ENCODE measurements at places on chromosomes 12 and 14.

DNA sequence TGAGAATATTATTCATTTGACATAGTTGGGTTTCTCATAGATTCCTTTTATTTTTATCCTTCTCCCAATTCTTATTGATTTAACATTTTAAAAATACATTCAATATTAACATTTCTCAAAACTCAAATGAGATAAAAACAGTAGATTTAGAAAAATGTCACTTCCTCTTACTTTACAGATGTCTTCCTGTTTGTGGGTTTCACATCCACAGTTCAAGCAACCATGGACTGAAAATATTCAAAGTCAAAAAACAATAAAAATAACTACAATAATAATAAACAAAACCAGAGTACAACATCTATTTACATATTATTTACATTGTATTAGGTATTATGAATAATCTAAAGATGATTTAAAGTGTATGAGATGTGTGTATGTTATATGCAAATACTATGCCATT lies 111.3 kb upstream of the SLC16A7 start:
- no peak for DNase-seq

GRCh38 chr12:47736877-47737676 lies 11.8 kb upstream of the ENDOU start:
- DNase-seq: no peak

DNA sequence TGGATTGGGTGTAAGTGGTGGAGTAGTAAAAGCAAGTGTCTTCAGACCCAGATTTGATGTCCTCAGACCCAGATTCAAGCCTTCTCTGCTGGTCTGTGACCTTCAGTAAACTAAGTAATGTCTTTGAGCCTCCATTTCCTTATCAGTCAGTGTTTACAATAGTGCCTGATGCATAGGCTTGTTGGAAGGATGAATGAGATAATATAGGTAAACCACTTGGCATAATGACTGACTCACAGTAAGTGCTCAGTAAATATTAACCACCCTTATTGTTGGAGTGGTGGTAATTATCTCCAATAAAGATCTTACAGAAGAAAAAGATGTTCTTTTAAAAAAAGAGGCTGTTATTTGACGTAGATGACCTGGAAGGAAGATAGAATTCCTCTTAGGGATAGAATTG lies 86.2 kb downstream of the IGF1 start:
- no peak for DNase-seq

DNA sequence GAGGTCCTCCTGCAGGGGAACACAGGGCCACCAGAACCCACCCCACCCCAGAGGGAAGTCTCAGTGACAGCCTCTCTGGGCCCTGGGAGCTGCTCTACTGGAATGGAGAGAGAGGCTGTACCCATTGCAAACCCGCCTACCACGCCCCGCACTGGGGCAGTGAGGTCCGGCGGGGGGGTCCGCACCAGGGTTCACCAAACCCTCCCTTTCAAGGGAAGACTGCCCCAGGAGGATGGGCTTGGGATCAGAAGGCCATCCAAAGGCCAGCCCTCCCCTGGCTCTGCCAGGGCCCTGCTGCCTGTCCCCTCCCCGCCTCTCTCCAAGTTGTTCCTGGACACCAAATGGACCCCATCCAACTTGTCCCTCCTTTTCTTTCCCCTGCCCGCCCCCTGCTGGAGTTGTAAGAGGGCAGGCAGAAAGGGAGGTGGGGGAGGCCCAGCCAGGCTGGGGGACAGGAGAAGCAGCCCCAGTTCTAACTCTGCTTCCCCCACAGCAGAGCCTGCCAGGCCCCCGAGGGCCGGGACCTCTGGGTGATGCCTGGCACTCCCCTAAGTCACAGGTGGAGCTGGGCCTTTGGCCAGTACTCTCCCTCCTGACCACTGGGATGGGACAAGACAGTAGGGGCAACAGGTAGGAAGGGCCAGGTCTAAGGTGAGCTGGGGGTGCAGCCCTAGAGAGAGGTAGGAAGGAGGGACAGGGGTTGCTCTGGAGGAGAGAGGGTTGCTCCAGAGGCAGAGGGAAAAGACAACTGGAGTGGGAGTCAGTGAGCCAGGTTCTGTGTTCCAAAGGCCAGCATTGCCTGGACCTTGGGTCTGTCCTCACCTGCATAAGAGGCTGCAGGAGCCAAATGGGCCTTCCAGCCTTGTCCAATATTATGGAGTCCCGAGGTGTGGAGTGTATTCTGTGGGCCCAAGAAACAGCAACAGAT lies 3.2 kb upstream of the DIO3 start:
- DNase-seq: no peak

DNA sequence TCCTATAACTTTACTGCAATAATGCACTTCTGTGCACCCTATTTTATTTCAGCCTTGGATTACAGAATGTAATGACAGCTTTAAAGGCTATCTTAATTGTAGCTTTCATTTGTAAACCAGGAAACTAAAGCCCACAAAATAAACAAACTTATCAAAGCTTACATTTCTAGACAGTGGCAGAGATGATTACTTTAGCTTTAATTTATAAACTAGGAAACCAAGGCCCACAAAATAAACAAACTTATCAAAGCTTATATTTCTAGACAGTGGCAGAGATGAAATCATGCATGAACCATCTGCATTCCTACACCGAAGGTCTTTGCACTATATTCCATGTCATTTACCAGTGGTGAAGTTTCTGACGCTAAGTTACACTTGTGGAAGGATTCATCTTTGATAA lies 74.4 kb downstream of the PRKD1 start:
- DNase-seq: no peak

DNA sequence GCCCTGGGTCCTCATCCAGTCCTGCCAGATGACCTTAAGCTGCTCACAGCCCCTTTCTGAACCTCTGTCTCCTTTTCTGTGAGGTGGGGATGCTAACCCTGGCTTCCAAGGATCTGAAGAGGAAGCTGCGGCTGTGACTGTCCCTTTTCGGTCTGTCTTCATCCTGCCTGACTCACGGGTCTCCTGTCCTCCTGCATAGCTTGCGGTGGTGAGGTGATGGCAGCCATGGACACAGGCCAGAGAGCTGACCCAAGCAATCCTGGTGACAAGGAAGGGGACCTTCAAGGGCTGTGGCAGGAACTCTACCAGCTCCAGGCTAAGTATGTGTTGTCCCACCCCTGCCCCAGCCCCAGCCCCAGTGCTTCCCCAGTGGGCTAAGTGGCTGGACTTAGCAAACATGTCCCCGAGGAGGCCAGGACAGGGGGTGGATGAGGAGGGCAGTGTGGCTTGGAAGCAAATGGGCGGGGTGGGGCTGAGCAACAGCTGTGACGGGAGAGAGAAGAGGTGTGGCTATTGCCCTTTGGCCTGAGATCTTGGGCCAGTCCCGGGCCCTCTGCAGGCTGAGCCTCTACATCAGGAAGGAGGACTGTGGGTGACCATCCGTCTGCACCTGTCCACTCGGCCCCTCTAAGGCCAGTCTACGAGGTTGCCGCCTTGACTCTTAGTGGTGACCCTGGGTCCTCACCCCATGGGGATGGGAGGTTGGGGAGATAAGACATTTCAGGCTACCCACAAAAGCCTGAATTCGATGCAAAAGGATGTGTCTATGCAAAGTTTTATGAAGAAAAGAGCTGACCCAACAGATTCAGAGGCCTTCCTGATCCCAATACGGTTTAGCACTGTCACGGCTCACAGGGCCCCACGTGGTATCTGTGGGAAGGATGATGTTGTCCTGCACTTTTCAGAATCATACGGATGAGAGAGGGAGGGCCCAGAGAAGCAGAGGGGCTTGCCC lies 1.1 kb downstream of the CCDC197 start:
- no peak for DNase-seq

Measured in stimulated activated CD4-positive, alpha-beta T cell treated with anti-CD3 and anti-CD28 coated beads, TNF-alpha, amount 100 ng/mL, for 1 hour (primary cell).